ENCODE measurements at places on chromosomes 1 and 21. TPM values are rescaled to one million over a fixed set of nuclear protein-coding genes. Genes with fewer than 3 reads are reported as not detected.

PLA2G2D gene
- total RNA-seq = not detected

EPHA10 gene
- not detected for total RNA-seq

AIM2 gene
- total RNA-seq = 2.8 TPM

PIK3C2B gene
- total RNA-seq = 0.53 TPM

RPS6KC1 gene
- 16.1 TPM for total RNA-seq

FBLIM1 gene
- 80.5 TPM for total RNA-seq

ANKRD65 gene
- total RNA-seq = 6.6 TPM

PRAMEF26 gene
- total RNA-seq = not detected

KRTAP6-2 gene
- not detected for total RNA-seq

IL19 gene
- total RNA-seq = not detected

PTGFR gene
- 1.4 TPM for total RNA-seq

PLA2G2C gene
- total RNA-seq = not detected

IGSF3 gene
- total RNA-seq = 0.35 TPM

OR6N1 gene
- not detected for total RNA-seq

MX1 gene
- total RNA-seq = 6.7 TPM

LDLRAD2 gene
- under 0.01 TPM for total RNA-seq

CCDC27 gene
- total RNA-seq = not detected

C1orf56 gene
- total RNA-seq = 1.9 TPM

CR1 gene
- not detected for total RNA-seq

CD160 gene
- total RNA-seq = not detected

STYXL2 gene
- total RNA-seq = not detected

PUM1 gene
- 55.6 TPM for total RNA-seq
